Caudate nucleus (tissue), 63 donors: ENCODE measurements at places on chromosomes 6 and 20.

GRCh38 chr6:53312355-53312754 is 36.4 kb downstream of the ELOVL5 start:
- no peak for DNase-seq

- DNase-seq: no peak
Observed at GRCh38 chr6:110017946-110018345, 39.8 kb downstream of the GPR6 start.

DNA sequence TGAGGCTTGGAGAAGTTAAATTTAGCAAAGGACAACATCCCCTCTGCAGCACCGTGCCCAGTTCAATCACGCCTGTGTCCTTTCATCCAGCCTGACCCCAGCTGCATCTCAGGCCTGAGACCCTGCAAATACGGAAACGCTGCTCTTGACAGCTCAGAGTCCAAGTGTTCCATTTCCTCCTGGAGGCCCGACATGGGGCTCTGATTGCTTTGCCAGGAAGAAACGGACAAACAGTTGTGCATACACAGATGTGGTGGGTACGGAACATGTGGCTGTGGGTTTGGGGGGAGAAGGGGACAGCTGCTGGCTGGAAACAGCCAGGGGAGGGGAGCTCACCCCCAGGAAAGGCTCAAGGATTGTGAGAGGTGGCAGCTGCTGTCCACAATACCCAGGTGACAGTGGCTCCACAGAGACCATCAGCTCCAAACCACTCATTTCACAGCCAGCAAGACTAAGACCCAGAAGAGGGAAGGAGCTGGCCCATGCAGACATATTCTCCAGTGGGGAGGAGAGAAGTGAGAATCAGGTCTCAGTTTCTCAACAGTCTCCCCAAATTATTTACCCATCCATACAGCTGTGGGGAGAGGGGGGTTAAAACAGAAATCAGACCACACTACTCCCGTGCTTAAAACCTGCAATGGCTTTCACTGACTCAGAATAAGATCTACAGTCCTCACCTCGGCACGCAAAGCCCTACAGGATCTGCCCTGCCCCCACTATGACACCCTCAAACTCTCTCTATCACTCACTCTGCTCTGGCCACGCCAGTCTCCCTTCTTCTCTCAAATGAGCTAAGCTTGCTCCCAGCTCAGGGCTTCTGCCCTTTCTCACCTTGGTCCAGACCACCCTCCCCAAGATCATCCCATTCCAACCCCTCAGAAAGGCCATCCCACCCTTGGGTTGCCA is 89.1 kb downstream of the PREX1 start:
- no peak for DNase-seq

DNA sequence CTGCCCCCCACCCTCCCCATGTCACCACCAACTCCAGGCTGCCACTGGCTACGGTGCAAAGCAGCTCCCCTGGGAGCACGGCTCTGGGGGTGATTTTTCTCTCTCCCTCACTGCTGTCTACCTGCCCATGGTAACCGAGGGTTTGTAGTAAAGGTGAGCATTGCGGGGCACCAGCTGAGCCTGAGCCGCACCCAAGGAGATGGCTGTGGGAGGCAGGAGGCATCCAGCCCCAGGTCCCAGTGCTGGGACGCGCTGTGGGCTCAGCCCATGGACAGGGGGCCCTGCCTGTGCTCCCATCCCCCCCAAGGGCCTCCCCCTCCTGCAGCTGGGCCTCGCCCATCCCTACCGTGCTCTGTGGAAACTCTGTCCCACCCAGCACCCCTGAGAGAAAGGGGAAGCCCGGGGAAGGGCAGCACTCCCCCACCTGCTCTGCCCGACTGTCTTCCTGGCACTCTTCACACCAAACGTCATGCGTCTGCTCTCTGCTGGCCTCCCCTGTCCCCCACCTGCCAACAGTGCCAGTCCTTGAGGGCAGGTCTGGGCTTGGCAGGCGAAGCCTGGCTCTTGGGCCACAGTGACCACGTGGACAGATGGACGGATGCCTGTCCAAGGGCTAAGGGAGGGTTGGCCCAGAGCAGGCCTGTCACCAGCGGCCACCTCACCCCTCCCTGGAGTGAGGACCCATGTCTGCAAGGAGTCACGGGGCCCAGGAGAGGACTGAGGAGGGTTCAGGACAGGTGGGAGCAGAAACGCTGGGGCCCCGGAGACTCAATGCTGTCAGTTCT is 3.8 kb upstream of the CHRNA4 start:
- no peak for DNase-seq

DNA sequence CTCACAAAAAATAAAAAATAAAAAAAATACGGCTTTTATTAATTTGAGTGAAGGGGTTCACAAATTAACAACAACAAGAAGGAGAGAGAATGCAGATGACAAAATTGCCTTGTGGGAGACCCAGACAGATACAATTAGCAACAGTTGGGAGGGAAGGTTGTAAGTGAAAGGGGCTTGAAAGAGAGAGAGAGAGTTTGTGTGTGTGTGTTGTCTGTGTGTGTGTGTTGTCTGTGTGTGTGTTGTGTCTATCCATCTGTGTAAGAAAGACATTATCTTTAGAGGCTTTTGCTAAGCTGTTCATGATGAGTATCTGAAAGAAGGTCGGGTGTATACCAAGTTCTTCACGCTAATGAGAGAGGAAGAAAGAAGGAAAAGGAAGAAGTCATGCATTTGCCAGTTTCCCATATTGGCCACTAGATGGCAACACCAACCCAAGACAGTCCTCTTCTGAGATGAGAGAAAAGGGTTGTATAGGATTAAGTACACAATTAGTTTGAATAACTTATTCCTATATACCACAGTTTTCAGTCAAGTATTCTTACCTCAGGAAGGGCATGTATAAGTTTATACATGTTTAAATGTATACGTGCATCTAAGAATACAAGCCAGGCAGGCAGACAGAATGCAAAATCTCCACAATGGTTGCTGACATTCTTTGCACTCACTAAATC is 63.7 kb upstream of the CD2AP start:
- no peak for DNase-seq

- no peak for DNase-seq
Observed at GRCh38 chr20:41051009-41051825, 22.6 kb downstream of the TOP1 start.

- DNase-seq: no peak
Observed at GRCh38 chr6:52016915-52017748, 70.3 kb downstream of the PKHD1 start.

- DNase-seq: no peak
Observed at GRCh38 chr6:107152638-107153430, 37.5 kb upstream of the BEND3 start.

DNA sequence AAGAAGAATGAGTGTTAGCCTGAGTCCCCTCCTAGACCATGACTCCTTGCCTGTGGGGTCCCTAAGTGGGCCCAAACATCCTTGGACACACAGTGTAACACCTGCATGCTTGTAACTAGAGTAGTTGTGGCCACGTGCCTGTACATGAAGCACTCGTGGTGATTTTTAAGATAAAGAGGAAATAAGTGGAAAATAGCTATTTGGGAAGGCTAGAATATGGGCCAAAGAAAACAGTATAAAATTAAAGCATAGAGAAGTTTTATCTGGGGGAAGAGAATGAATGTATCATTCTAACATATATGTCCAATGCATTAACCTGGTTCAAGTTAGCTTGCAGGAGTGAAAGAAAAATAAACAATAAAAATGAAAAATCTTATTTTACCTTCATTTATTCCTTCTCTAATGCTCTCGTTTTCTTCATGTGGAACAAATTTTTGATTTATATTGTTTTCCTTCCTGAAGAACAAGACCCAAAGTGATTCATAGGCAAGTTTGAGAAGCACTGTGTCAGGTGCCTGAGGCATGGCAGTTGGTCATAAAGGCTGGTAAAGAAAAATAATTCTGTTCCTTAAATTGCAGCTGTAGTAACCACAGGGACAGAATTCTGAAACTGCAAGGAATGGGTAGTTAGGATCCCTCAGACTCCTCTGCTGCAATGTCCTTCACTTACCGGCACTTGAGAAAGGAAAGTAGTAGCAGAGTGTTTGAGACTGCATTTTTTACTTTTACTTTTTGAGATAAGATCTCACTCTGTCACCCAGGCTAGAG is 8.5 kb upstream of the CST3 start:
- no peak for DNase-seq

DNA sequence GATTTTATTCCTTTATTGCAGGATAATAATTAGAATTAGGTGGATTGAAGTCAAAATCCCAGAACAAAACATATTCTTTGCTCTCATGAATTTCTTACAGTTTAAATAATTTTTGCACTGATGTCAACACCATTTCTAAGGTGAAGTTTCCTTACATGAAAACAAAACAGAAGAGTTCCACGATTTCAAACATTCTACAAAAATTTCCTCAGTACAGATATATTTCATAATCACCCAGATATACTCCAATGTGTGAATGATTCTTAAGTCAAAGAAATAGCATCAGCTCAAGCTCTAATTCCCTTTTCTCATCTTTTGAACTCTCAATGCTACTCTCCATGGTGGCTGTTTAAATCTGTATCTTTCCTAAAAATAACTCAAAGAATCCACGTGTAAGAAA is 39.5 kb upstream of the THBS2 start:
- DNase-seq: no peak

DNA sequence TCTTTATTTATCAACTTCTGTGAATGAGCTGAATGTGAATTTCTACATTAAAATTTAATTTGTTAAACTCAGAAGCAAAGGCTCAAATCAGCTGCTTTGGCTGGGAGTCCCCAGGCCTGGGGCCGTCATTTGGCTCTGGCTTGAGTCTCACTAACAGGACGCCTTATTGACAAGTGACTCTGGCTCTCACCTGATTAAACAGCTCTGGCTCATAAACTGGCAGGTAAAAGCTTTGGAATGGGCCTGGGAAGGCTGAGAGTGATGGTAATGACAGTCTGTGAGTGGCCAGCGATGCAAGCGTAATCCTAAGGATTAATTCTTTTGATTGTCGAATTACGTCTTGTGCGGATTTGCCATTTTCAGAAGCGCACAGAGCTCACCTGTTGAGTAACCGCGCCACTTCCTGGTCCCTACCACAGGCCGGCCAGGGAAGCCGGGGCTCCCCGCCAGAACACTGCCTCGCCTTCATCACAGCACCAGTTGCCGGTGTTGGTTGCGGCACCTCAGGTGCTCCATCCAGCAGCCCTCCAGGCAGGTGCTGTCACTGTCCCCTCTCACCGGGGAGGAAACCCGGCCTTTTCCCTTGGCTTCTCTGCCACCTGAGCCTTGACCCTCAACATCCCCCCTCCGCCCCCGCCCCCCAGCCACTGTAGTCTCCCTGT is 110.7 kb downstream of the ZDHHC14 start:
- no peak for DNase-seq

- DNase-seq: no peak
Observed at GRCh38 chr6:129575378-129576118, 134.4 kb downstream of the ARHGAP18 start.

DNA sequence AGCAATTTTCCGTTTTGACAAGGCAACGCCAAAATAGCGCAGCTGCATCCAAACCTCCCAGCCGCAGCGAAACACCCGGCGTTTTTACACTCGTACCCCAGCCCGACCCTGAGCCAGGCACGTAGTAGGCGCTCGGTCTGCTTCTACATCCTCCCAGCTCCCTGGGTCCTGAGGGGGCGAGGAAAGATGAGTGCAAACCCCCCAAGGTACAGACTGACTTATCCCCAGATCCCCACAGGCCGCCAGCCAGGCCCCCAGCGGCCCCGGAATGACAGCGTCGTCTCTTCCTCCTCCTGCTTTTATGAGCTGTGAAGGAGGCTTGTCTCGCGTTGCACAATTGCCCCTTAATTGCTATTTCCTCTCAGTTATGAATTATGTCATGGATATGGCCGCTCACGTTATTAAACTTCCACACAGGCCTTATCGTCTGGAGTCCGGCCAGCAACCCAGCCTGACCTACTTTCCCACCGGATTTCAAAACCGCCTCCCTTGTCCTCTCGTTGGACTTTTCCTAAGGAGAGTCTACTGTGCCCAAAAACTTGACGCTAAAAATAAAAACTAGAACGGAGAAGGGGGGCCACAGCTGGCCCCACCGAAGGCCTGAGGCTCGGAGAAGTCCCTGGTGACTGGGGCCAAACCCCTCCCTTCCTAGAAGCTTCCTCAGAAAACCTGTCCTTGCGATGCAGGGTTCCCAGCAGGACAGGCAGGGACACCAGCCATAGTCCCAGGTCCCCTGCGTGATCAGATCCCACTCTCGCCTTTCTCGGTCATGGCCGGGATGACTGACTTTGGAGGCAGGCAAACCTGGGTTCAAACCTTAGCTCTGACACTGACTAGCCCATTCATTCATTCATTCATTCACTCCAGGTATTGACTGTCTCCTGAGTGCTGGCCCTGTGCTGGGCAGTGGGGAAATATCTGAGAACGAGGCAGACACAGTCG is 130.9 kb upstream of the PTPN1 start:
- no peak for DNase-seq

DNA sequence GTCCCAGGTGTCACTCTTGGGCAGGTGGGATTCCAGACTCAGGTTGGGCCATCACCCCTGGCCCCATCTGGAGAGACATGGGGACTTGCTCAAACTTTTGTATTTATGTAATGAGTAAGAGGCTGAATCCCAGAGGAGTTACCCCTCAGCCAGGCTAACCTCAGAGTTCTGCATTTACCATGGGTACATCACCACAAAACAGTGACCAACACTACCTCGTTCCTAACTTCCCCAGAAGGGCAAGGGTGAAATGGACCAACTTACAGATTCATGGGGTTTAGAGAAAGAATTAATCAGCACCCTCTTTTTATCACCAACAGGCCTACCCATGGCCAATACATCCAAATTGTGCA is 259.9 kb upstream of the MARCKS start:
- DNase-seq: no peak

DNA sequence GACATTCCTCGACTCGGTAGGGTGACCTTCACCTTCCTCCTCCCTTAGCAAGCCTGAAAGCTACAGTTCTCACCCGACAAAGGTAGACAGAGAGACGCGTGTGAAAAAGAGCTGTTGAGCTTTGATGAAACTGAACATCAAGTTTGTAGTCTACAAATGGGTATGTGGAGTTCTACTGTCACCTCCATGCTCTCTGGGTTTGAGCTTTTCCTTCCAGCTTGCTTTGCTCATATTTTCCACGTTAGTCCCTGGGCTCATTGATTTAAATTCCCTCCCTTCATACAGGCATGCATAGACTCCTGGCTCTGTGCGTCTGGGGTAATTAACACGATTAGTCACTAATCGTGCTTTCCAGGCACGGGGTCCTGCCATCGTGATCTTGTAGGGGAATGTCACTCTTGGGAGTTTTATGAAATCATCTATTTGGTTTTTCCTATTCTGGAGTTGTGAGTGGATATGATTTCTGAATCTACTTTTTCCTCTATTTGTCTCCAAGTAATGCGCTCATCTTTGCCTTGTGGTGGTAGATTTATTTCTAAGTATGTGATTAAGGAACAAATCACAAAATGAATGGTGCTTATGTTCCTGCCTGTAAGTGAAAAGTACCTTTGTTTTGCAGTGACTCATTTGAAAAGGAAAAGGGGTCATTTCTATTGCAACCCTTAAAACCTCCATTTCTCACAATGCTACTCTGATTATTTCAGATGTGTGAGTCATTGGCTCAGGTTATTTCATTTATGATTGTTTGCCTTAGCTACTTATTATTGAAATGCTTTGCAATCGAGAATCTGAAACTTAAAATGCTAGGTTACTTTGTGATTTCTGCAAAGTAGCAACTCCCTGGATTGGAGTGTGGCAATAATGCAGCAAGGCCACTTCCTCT is 154.6 kb downstream of the ZDHHC14 start:
- DNase-seq: no peak

- DNase-seq: no peak
Observed at GRCh38 chr20:50913690-50914375, 17.4 kb downstream of the ADNP start.
